Fibroblast of skin of back (primary cell): ENCODE measurements at places on chromosomes 3 and 15.

DNA sequence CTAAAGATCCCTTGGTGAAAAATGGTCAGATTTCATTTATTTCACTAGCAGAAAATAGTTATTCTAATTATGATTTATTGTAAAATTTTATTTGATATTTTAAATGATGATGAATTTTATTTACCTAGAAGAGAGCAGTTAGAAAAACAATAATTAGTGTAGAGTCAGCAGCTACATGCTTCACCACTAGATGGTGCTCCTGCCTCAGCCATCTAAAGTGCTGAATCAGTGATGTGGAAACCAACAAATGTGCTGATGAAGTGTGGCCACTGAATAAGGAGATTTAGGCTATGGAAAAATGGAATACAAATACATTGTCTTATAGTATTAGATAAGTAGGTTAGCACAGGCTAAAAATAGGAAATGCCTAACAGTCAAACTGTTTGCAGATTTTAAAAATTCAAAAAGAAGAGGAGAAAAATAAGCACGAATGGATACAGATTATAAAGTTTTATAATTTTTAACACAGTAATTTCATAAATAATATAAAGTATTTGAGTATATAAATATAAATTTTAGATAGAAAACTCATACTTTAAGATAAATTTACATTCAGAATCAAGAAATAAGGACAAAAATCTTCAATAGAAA, 109.8 kb downstream of the PPP2R3A start:
- peak; percentile 72 for DNase-seq

- DNase-seq = no peak
Measured at GRCh38 chr15:44147636-44148035, 47.4 kb downstream of the FRMD5 start.

- peak; percentile 2 for DNase-seq
Measured at GRCh38 chr3:139935866-139936817, 1.2 kb downstream of the CLSTN2 start.

GRCh38 chr3:69821133-69821532, 81.9 kb downstream of the MITF start:
- DNase-seq = peak; percentile 33

GRCh38 chr3:40073310-40074007, 236.0 kb upstream of the EIF1B start:
- no peak for DNase-seq
